ENCODE measurements at places on chromosomes 7 and 10.

DNA sequence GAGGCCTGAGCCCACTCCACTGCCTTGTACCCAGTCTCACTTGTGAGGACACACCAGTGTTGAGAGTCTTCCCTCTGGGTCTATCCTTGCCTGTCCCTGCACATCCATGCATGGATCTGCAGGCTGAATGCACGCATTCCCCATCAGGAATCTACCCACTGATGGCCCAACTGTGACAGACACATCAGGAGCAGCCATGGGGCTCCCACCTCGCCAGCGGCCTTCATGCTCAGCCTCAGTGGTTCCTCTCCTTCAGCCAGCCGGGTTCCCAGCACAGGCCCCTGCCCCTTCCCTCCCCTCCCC, 21.3 kb downstream of the ANTXRL start:
- no peak for DNase-seq

GRCh38 chr7:39810710-39811109, 139.3 kb upstream of the CDK13 start:
- no peak for DNase-seq

DNA sequence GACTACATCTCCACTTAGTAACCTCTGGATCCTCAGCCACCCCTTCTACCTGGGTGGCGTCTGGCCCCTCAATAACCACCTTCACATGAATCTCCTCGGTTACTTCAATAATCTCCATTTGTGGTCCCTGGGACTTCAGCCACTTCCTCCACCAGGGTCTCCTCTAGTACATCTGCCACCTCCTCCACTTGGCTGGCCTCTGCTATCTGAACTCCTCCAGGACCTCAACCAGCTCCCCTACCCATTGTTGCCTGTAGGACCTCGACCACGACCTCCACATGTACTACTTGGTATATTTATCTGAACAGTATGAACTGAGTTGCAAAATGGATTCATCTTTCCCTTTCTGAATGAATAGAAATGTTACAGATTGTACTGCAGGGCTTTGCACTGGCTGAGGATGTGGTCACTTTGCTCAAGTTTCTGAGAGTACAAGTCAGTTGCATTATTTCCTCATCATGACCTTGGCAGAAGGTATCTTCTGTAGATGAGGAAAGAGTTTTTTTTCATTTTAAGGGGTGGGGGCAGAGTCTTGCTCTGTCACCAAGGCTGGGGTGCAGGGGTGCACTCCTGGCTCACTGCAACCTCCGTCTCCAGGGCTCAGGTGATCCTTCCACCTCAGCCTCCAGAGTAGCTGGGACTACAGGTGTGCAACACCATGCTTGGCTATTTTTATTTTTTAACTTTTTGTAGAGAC, 36.0 kb downstream of the MAT1A start:
- DNase-seq = no peak

- no peak for DNase-seq
Measured at GRCh38 chr10:123442901-123443300, 223.3 kb upstream of the GPR26 start.

DNA sequence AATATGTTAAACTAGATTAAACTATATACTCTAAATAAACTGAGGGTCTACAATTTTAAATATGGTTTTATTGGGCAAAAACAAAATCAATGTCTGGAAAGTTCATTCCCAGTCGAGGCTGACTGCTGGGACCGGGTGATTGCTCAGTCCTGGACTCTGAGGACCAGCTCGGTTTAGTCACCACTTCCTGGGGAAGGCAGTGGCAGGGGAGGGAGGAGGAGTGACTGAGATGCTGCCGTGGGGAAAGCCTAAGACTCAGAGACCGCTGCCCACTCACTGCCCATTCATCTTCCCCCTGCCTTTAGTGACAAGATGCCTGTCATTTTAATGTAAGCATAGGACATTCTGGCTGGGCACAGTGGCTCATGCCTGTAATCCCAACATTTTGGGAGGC, 29.0 kb downstream of the ATOH7 start:
- DNase-seq = no peak

- DNase-seq = no peak
Measured at GRCh38 chr7:69922026-69922803, 323.9 kb downstream of the AUTS2 start.

GRCh38 chr7:43585562-43585961, 2.7 kb downstream of the STK17A start:
- DNase-seq = no peak

DNA sequence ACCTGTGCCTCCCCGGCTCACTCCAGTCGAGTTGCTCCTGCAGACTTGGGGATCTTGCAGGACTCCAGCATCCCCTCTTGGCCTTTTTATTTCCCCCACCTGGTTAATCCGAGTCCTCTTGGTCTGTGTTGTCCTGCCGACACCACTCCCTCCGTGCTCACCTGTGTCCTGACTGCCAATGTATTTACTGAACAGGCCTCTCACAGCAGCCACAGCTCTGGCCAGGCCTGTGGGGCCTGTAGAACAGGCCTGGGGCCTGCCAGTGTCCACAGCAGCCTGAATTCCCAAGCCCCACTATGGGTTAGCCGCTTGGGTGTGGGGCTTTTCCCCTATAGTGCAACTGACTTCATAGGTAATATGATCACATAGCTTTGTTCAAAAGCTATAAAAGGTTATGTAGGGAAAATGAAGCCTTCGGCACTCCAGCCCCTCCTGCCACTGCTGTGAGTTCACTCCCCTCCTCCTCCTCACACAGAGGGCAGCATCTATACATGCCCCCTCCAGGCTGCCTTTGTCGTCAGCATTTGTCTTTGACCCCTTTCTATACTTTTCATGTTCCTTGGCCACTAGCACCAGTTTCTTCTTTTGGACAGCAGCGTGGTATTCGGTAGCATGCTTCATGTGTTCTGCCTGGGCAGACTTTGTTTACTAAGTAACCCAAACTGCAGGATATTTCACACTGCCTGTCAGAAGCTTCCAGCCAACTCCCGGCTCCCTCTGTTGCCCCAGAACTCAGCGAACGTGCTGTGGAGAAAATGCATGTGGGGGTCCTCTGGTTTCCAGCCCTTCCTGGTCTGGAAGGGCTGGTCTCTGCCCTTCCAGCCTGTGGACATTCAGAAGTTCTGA, 46.1 kb downstream of the ZNF467 start:
- DNase-seq = no peak

DNA sequence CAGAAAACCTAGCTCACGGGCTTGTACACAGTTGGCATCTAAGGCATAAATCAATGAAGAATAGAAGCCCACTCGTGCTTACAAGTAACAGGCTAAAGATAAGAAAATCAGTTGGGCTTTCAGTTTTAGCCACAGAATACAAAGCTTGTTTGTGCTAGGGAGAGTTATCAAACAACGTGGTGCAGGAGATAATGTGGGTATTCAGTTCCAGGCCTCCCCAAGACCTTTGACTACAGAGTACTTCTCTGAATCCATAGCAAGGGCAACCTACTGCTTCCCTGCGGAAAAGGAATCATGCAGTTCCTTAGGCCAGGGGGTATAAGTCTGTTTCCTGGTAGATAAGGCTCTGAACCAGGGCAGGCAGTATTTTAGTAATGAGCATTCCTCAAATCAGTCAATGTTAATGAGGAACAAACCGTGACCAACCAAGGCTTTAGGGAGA, 219.5 kb upstream of the CSTF2T start:
- DNase-seq = no peak

- DNase-seq = no peak
Measured at GRCh38 chr7:141207661-141208060, 133.8 kb downstream of the TMEM178B start.

GRCh38 chr7:28469562-28469961, 57.2 kb downstream of the CREB5 start:
- DNase-seq = no peak

DNA sequence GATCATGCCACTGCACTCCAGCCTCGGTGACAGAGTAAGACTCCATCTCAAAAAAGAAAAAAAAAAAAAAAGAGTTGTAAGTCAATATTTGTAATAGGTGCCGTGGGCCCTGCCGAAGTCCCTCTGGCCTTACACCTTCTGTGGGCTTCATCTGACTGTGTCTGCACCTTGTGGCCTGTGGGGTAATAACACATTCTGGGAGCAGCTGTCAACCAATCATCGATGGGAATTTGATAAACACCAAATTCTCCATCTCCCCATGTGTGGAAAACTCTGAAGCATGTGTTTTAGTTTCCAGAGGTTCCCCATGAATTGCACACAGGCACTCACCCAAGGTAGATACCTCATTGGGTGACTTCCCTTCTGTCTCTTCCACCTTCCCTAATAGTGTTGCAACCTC, 10.8 kb downstream of the ZNF394 start:
- DNase-seq = no peak

- no peak for DNase-seq
Measured at GRCh38 chr7:28434510-28434909, 22.2 kb downstream of the CREB5 start.

DNA sequence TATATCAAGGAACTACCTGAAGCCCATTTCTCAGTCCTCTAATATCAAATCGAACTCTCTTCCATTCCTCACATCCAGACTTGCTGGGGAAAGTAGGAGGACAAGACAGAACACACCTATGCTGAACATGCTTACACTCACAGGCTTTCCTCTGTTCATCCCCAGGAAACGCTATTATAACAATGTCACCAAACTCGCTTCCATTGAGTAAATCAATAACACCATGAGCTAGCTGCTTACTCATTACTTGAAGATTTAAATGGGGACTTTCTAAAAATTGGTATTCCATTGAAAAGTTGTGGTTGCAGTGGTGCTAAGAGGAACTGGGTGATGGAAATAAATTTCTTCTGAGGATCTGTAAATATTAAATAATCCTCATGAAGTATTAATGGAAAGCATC, 88.8 kb downstream of the SLC25A13 start:
- DNase-seq = no peak

DNA sequence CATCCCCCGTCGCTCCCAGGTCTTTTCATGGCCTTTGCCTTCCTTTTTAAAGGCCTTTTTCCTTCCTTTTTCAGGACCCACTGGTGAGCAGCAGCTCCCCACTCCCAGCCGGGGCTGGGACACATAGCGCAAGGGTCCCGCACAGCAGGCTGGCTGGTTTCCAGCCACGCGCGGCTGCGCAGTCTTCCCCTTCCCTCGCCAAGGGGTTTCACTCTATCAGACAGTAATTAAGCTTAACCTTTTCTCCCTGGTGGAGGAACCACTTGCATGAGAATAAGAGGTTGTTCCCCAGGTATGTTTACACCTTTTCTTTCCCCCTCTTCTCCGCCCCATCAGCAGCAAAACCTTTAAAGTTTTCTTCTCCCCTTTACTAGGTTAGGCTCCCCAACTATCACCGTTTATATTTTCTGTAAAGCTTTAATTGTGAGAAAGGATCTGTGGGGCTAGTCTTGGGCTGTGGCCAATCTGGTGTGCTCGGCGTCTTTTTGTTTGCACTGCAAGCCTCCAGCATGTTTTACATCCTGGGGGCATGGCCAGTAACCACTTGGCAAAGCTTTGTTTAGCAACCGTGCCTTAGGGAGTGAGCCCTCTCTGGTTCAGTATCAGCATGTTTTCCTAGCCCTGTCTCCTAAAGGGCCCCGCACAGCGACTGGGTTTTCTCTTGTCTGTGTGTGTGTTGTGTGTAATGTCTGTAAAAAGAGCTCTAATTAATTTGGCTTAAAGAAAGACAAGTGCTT, 219.6 kb downstream of the PHF14 start:
- DNase-seq = no peak

- DNase-seq = no peak
Measured at GRCh38 chr10:130180416-130180815, 44.2 kb downstream of the GLRX3 start.

- no peak for DNase-seq
Measured at GRCh38 chr7:116426428-116427156, 72.9 kb upstream of the CAV2 start.

DNA sequence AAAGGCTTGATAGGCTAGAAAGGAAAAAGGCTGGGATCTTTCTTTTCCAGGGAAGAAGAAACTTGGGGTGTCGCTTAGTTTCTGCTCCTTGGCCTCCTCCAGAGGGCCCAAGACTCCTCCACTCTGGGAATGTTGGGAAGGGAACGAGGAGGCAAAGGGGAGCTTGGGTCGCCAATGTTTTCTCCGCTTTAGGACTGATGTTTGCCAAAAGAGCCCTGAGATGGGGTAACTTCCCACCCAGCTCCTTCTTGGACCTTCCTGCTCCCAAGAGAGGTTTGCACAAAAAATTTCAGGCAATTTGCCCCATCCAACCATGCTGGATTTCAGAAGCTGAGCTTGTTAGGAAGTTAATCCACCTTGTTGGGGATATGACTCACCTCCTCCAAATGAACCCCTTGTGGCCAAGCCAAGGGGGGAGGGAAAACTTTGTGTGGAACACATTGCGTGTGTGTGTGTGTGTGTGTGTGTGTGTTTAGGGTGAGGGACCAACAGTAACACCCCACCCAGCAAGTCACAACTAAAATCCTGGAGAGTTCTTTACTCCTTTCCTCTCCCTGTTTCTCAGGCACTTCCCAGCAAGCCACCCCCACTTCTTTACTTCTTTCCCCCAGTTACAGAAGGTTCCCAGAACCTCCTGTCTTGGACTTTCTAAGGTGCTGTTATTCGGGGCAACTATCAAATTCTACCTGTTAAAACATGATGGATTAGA, 8.7 kb upstream of the HOXA2 start:
- DNase-seq = no peak

GRCh38 chr7:7554021-7554432, 12.7 kb upstream of the MIOS start:
- no peak for DNase-seq
